ENCODE measurements at places on chromosomes 1 and 21.

DNA sequence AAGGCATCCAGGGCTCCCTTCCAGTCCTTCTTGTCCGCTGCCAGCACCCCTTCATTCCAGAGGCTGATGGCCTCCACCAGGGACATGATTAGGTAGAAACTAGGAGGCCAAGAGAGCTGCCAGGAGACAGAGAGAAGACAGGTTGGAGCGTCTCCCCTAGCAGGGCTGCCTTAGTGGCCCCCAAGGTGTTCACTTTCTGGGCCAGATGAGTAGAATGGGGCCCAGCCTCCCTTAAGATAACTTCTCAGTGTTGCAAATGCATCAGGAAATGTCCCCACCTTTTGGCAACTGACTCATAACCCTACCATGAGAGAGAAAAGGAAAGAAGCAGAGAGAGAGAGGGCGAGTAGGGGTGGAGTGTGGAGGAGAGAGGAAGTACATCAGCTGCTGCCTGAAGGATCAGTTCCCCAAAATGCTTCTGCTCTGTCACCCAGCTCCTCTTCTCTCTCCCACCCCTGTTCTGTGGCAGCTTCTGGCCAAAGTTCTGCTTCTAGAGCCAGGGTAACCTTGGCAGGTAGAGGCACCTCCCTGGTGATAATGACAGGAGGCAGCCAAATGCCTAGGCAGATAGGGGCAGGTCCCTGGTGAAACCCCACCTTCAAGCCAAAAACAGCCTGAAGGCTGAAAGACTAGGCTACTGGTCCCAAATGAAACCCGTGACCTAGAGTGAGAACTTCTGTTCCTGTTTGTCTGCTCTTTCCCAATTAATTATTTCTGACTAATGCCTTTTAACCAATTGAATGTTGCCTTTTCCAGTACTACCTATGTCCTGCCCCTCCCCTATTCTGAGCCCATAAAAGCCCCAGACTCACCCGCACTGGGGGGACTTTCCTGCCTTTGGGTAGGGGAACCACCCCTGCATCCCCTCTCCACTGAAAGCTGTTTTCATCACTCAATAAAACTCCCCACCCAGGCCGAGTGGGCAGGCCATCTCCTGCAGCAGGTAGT, at the start of gene NCF2:
Gene NCF2 (minus strand): TSS at position 216 of the 948 bp plus-strand sequence. CDS start 130 bp downstream, at position 86.
- peak; percentile 76 for DNase-seq

DNA sequence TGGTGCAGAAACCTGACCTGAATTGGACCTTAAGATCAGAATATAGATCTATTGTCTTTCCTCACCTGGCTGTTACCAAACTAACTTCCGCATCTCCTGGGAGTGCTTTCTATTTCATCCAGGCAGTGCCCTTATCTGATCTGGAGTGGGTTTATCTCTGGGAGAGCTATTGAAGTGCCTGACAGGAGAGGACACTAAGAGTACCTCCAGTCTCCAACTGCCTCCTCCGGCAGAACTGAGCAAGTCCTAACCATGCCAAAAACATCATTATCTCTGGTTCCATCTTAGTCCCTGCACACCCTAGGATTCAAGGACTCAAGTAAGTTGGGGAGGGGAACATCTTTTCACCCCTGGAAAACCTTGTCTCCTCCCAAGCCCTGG, 12.4 kb upstream of the KCNJ15 start:
- DNase-seq, result no peak

DNA sequence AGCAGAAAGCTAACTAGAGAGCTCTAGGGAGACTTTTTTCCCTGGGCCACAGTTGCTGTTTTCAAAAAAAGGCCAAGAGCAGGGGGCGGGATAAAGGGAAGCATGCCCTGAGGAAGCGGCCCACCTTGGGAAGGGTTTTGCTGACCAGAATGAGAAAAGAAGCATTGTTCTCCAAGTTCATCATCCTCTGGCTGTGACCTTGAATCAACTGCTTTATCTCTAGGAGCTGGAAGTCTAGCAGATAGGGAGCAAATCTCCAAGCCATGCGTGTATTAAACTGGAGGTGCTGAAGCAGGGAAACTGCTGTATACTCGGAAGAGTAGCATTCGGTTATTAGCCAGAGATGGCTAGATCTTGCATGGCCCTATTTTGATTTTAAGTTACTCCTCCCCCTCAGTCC, 64.8 kb downstream of the ATP2B4 start:
- DNase-seq, result no peak

- peak; percentile 5 for DNase-seq
Observed at GRCh38 chr1:85577419-85578320, 2.9 kb upstream of the CCN1 start.

DNA sequence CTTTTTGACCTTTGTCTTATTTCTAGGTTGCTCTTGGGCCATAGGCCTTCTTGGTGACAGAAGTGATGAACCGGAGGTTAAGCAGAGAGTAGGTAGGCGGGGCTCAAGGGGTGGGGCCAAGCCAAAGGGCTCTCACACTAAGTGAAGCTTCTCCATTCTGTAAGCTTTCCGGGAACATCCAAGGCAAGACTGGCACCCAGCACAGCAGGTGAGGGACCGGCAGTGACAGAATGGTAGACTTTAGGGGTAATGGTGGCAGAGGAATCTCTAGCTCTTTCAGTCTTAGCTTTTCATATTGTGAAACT, at the start of gene TNFAIP8L2:
Gene TNFAIP8L2 (plus strand): TSS at position 135 of the 305 bp plus-strand sequence. CDS start 2,049 bp downstream, outside the sequence.
- peak; percentile 60 for DNase-seq

DNA sequence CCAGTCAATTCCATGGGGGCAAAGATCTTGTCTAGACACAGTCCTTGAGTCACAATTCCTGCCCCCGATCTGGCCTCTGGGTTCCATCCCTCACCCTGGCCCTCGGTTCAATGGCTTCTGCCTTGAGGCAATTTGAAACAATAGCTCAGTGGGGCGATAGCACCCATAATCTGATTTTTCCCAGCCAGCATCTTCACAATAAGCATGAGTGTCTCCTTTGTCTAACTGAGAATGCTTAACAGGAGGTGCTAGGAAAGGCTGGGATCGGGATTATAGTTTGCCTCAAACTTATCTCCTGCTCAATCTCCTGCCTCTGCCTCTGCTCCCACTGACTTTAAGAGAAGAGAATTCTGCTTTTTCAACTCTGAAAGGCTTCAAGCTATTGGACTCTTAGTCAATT, 293.9 kb upstream of the PROX1 start:
- DNase-seq, result no peak

- no peak for DNase-seq
Observed at GRCh38 chr1:111142356-111142975, 2.4 kb downstream of the CEPT1 start.

DNA sequence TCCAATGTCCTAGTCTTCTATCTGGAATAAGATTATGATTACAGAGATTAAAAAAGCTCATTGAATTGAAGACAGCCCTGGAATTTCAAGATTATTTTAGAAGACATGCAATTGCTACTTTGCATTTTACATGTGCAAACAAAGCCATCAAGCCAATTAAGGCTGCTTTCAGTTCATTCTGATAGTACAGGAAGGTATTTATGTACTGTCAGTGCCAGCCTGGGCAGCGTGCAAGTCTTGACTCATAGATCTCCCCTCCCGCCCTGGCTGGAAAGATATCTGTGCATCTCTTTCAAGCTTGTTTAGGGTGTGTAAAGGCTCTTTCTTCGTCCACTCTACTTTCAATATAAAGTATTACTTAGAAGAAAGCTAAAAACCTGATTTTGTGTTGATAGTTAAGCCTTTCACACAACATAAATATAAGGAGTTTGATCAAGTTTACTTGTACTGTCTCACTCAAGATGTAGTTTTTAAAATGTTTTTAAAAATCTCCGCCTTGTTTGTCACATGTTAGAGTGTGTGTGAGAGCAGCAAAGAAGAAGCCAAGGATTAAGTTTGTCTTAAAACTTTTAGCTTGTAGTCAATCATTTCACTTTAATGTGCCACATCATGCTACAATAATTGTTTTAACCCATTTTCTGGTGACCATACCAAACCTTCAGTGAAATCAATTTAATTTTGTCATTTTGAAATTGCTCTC, 13.6 kb upstream of the LYPLAL1 start:
- no peak for DNase-seq

DNA sequence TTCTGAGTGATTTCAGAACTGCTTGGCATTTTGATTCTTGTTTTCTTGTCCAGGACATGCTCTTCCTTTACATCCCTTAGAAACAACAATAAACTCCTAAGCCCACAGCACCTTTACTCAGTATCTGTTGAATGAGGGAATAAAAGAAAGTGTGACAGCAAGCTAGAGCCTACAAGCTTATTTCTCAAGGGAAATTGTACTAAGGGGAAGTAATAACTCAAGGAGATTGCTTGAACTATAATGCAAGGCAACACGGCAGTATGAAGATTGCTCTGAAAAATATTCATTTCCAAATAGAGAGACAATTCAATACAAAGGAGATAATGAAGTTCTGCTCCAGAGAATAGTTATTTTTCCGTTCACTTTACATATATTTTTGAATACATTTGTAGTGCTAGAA, 6.5 kb downstream of the OR6P1 start:
- DNase-seq, result no peak

DNA sequence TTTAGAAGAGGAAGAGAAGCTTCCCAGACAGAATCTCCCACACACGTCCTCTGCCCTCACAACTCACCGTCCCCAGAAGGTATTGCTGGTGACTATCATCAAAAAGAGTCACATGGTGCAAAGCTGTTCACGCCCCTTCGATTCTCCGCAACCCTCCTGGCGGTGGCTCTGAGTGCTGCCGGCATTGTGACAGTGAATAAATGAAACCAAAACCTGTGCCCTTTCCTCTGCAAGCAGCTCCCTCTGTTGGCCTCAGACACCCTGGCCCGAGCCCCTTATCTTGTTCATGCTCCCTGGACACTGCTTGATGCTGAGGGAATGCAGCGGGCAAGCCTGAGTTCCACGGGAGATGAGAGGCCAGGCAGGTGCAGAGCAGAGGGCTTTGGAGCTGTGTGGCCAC, 510.3 kb downstream of the NPHP4 start:
- no peak for DNase-seq

DNA sequence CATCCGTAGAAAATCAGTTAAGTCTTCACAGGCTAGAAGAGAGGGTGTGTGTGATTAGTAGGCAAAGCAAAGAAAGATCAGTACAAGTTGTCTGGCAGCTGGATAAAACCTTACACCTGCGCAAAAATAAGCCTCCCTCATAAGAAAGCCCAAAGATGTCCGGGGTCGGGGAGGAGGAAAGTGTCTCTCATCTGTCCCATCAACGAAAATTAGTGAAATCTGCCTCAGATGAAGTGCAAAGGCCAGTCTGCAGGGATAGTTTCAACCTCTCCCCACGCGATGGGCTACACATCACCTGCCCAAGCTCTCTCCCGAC, 333.9 kb downstream of the SRGAP2C start:
- DNase-seq, result no peak

- peak; percentile 69 for DNase-seq
Observed at GRCh38 chr1:208988811-208989222, 594.7 kb upstream of the CAMK1G start.

GRCh38 chr1:48071513-48071912, 74.3 kb upstream of the TRABD2B start:
- no peak for DNase-seq

GRCh38 chr1:54384918-54385726, 21.1 kb downstream of the SSBP3 start:
- DNase-seq, result no peak

GRCh38 chr1:179353546-179353945, 12.2 kb upstream of the AXDND1 start:
- no peak for DNase-seq

DNA sequence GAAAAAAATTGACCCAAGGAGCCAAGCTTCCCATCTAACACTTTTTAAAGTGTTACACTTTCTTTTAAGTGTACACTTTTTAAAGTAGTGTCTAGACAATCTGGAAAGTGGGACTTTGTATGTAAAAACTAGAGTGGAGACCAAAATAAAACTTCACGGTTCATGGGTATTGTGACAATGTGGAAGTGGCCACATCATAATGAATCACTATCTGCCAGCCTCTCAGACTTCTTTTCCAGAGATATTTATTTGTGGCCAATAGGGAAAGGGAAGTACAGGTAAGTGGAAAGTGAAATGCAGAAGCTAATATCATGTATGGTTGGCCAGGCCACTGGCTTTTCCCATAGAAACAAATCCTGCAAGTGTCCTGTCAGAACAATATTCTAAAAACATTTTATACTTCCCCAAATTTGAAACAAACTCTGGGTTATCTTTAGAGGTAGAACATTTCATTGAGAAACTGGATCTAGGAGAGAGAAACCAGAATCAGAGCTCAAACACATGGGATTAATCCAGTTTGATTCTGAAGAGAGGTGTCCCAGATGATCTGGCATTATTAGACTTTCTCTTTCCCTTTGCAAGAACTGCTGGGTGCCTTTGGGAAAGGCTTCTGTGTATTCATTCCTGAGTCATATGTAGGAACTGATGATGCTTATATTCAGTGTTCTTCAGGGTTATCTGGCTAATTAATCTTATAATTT, 2.0 kb downstream of the TNFSF18 start:
- DNase-seq, result no peak

DNA sequence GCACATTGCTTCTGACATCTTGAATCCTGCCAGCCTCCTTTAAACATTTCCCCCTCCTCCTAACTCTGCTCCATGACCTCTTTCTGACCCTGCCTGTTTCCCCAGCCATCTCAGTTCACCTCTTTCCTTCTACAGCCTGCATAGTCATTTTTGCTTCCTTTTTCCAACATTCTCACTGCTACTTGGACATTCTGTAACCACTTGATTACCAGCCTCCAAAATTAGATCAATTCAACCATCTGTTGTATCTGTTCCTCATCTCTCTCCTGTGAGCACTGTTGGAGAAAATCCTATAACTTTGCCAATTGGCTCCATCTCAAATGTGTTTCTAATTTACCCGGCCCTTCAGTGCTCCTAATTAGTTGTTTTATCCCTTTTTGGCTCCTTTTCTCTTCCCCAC, 27.5 kb upstream of the GPR88 start:
- no peak for DNase-seq

DNA sequence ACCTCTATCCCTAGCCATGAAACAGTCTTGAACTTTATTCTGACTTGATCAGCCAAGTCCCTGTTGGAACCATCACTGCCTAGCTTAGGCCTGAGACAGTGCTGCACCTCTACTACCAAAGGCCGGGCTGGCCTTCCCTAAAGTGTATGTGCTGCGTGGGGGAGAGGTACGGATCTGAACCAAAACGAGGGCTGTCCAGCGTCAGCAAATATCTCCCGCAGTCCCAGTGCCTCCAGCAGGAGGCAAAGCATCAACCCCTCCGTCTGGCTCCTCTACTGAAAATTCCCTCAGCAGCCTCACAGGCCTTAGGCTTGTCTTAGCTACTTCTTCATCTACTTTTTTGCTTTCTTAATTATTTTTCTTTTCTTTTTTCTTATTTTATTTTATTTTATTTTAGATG, 33.3 kb upstream of the KIF26B start:
- no peak for DNase-seq
